ENCODE measurements at places on chromosomes 3 and 15.

DNA sequence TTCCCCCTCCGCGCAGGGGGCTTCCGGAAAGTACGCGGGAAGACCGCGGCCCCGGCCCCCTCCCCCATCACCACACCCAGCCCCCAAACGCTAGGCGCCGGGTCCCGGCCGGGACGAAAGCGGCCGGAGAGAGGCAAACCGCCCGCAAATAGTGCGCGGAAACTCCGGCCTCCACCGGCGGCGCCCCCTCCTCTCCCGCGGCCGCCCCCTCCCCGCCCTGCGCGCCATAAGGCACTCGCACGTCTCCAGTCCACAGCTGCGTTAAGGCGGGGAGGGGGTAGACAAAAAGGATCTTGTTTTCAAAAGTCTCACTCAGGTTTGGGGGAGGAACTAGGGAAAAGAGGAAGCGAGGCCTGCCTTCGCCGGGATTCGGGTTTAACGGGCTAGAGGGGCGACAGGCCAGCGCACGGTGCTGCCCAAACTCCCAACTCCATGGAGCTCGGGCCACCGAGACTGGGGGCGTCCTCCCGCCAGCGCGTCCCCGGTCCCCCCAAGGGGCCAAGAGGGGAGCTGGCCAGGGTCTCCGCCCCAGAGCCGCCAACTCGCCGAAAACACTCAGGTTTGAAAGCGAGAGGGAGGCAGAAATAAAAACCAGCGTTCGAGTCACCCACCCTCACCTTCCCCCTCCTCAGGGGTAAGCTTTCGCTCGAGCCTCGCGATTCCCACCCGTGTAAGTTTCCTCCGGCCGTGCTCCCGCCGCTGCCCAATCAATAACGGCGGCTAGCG is 1.8 kb downstream of the ANP32A start:
- peak overlapping the region; percentile 94 for H3K27ac ChIP-seq
- H3K4me1 ChIP-seq = peaks cover 12% of the 10 kb centered on the region
- H3K4me3 ChIP-seq = peak overlapping the region; percentile 72
- peaks cover 17% of the 10 kb centered on the region for H3K27me3 ChIP-seq
- H3K36me3 ChIP-seq = no peaks in the 10 kb centered on the region

GRCh38 chr3:194773771-194774455 is 88.2 kb downstream of the FAM43A start:
- H3K36me3 ChIP-seq = no peaks in the 10 kb centered on the region
- H3K27ac ChIP-seq = no peak overlapping the region
- H3K4me3 ChIP-seq = no peak overlapping the region
- no peak for DNase-seq
- H3K4me1 ChIP-seq = peaks cover 6% of the 10 kb centered on the region
- H3K27me3 ChIP-seq = peaks cover 4% of the 10 kb centered on the region

GRCh38 chr3:132231633-132232032 is 85.6 kb upstream of the ACP3 start:
- H3K27me3 ChIP-seq = no peaks in the 10 kb centered on the region
- DNase-seq = no peak
- H3K4me3 ChIP-seq = no peak overlapping the region
- peaks cover 2% of the 10 kb centered on the region for H3K4me1 ChIP-seq
- H3K36me3 ChIP-seq = no peaks in the 10 kb centered on the region

DNA sequence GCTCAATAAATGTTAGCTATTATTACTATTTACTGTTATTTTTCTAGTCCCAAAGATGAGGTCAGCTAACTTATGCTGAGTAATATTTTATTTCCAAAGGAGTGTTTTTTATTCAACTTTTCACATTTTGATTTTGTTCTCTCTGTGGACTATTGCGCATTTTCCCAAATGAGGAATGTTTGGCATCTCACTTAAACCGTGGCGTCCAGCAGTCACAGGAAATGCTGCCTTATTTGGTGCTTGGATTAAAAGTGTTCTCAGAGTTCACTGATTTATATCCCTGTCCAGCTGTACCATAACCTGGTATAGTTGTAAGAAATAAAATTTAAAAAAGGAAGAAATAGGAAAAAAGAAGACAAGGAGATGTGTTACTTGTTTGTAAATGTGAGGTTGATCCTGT is 166.8 kb downstream of the THSD4 start:
- H3K4me3 ChIP-seq = no peak overlapping the region
- no peaks in the 10 kb centered on the region for H3K4me1 ChIP-seq
- H3K36me3 ChIP-seq = no peaks in the 10 kb centered on the region
- H3K27me3 ChIP-seq = no peaks in the 10 kb centered on the region
- no peak overlapping the region for H3K27ac ChIP-seq

- DNase-seq = peak; percentile 91
- H3K27ac ChIP-seq = peak within 1 kb of the TSS; percentile 90
- H3K4me3 ChIP-seq = peak within 1 kb of the TSS; percentile 89
These were observed at the start of gene DLG1 for GRCh38 chr3:197298341-197298944. DLG1 (minus strand) TSS chr3:197298612; CDS start chr3:197297204, 1,408 bp downstream.

DNA sequence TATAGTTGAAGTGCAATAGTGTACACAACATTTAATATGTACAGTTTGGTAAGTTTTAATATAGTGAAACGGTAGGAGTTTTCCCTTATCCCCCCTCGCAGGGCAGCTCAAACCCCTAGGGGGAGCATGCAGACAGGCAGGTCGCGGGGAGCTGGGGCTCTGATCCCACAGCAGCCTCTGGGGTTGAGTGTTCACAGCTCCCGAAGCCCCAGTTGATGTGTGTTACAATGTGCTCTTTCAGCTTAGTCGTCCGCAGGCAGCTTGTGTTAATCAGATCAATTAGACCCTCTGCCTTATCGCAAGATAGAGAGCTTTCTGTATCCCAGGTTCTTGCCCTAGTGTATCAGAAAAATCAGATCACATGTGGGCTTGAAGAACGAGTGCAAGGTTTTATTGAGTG is 143.1 kb upstream of the CHRNA7 start:
- no peaks in the 10 kb centered on the region for H3K4me1 ChIP-seq
- no peaks in the 10 kb centered on the region for H3K36me3 ChIP-seq
- H3K27me3 ChIP-seq = no peaks in the 10 kb centered on the region
- no peak overlapping the region for H3K4me3 ChIP-seq
- H3K27ac ChIP-seq = no peak overlapping the region
- DNase-seq = no peak

Data from H1 (cell line).